ENCODE measurements at places on chromosomes 6 and 20.

- no peak for DNase-seq
These were observed 123.9 kb downstream of the GMPR start for GRCh38 chr6:16362296-16362695.

GRCh38 chr6:119328892-119329793 lies 20.4 kb downstream of the MAN1A1 start:
- DNase-seq = no peak

GRCh38 chr6:39892490-39893129 lies 41.7 kb downstream of the MOCS1 start:
- peak; percentile 42 for DNase-seq

DNA sequence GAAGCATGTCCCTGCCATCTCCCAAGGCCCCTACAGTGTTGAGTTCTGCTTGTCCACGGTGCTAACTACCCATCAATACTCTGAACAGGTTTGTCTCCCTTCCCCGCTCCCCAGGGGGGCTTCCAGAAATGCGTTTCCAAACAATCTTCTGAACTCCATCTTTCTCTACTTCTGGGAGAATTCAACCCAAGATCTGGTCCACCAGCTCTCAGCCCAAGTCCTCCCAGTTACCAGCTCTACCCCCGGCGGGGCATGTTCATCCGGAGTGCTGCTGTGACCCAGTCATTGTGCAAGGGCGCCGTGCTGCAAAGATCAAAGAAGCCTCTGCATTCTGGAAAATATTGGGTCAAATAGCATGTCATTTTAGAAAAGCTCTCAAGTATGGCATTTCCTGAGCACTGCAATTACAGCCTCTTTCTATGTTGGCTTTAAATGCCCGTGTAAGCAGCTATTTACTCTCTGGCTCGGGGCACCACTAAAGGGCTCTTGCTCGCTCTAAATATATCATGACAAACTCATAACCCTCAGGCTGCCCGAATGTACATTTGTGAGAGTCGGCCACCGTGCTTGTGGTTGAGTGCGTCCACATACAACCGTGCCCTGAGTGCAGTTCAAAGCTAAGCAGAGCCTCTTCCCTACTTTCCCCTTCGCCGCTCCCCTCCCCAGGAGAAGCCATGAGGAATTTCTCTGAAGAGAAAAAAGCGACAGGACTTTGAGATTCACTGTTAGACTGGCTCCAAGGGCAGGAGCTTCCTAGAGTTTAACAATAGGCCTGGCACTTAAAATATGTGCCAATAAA lies 71.6 kb downstream of the BANF2 start:
- DNase-seq = no peak

DNA sequence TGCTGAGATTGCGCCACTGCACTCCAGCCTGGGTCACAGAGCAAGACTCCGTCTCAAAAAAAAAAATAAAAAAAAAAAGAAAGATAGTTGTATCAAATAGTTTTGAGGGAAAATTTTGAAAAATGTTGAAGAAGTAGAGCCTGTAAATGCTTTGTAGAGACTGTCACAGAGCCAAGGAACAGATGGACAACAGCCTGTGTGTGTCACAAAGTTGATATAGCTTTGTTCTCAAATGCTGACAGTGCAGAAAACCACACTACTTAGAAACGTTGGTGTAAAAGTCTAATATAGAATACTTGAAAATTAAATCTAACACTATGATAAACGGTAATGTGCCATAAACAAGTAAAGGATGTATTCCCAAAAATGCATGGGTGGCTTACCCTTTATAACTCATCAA lies 25.4 kb downstream of the PTK7 start:
- DNase-seq = no peak

GRCh38 chr6:129133770-129134192 lies 250.8 kb downstream of the LAMA2 start:
- DNase-seq = no peak

DNA sequence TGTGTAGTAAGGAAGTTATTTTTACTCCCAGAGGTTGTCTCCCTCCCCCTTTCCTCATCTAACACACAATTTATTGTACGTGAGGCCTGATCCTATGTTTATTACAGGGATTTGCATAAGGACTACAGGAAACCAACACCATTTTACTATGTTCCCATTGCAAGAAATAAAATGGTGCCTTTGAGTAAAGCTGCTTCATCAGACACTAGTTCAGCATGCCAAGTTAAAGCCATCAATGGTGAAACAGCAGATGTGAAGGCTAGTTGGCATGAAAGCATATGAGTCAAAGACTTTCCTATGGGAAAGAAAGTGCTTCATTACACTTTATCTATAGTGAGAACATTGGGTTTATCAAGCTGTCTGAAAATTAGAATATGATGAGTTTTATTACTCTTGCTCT lies 543.0 kb downstream of the GRIK2 start:
- DNase-seq = no peak

GRCh38 chr6:161596807-161597520 lies 323.1 kb upstream of the AGPAT4 start:
- DNase-seq = no peak

- DNase-seq = no peak
These were observed 20.4 kb downstream of the ELOVL5 start for GRCh38 chr6:53328375-53328774.

DNA sequence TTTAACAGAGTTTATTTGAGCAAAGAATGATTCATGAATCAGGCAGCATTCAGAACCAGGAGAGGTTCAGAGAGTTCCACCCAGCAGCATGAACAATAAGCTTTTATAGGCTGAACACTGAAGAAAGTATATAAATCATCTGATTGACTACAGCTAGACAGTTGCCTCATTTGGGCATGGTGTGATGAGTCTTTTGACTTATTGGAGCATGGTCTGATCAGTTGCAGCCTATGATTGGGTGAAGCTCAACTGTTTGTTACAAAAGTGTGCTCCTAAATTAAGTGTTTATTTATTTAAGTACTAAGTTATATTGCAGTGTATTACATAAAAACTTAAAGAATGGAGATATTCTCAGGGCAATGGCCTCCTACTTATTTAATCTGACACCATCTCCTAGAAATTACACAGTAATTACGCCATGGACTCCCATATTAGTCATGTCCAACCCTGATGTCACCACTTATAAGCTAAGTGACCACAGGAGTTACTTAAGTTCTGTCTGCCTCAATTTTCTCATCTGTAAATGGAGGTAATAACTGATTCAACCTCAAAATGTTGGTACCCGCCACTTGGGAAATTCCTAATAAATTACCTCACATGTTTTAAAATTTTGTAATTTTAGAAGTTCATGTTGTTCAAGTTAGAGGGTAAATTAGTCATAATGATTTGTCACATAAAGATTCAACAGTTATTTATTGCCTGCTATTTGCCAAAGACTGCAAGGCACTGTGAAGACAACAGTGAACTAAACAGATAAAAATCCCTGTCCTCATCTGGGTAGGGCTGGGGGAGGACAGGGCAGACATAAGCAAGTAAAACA lies 15.2 kb upstream of the ROS1 start:
- no peak for DNase-seq

GRCh38 chr6:19824058-19824807 lies 12.9 kb upstream of the ID4 start:
- no peak for DNase-seq

- DNase-seq = no peak
These were observed 179.4 kb downstream of the NRN1 start for GRCh38 chr6:5827056-5827904.

GRCh38 chr20:37650661-37651060 lies 43.2 kb upstream of the CTNNBL1 start:
- no peak for DNase-seq

DNA sequence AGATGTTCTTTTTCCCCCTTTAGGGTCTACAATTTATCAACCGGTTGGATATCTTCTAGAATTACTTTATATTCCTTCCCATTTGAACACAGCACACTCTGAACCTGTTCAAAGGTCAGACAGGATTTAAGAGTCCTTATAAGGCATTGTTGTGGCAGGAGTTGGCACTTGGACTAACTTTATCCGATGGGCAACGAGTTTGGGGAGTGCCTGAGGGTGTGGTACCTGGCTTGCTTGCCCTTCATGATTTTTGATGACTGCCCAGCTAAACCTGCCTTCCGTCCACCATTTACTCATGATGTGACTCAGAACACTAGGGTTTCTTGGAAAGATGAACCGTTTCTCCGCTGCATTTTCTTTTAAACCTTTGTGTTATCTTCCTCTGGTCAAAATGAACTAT lies 285.2 kb downstream of the FOXC1 start:
- DNase-seq = no peak

- no peak for DNase-seq
These were observed 54.9 kb upstream of the NT5E start for GRCh38 chr6:85394853-85395538.

- no peak for DNase-seq
These were observed 4.7 kb downstream of the ECT2L start for GRCh38 chr6:138800377-138801150.

DNA sequence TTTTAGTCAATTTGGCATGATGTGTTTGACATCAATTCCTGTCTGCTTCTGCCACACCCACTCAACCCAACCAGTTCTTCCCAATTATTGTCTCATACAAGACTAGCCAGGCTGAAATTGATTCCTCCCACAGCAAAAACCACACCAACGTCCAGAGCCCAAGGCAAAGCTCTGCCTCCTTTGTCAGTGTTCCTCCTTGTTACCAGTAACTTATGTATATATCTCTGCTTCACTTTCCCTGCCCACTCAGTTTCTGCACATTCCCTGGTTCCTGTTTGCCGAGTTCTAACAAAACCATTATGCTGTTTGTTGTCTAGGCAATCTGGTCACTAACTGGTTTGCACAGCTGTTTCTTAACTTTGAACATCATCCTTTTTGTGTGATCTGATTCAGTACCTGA lies 547.9 kb upstream of the PTCHD4 start:
- DNase-seq = no peak

- DNase-seq = no peak
These were observed 673.1 kb downstream of the HTR1B start for GRCh38 chr6:76790045-76790796.

DNA sequence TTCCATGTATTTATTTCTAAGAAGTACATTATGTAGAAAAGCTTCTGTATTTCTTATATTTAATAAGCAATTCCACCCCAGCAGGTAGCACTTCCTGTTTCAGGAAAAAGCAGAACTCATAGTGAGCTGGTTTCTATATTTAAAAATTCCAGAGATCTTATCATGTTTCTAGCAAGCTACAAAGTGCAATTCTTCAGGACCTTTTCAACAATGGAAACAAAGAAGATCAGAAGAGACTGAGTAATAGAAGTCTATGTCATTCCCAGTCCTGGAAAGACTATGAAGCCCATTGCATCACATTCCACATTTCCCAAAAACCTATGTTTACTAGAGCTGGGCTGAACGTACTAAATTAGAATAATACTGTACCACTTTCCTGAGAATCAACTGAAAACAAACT lies 302.6 kb upstream of the NRSN1 start:
- no peak for DNase-seq

GRCh38 chr6:31383149-31383548 lies 20.2 kb upstream of the MICA start:
- no peak for DNase-seq

- no peak for DNase-seq
These were observed 8.4 kb downstream of the GMDS start for GRCh38 chr6:2237001-2237400.

DNA sequence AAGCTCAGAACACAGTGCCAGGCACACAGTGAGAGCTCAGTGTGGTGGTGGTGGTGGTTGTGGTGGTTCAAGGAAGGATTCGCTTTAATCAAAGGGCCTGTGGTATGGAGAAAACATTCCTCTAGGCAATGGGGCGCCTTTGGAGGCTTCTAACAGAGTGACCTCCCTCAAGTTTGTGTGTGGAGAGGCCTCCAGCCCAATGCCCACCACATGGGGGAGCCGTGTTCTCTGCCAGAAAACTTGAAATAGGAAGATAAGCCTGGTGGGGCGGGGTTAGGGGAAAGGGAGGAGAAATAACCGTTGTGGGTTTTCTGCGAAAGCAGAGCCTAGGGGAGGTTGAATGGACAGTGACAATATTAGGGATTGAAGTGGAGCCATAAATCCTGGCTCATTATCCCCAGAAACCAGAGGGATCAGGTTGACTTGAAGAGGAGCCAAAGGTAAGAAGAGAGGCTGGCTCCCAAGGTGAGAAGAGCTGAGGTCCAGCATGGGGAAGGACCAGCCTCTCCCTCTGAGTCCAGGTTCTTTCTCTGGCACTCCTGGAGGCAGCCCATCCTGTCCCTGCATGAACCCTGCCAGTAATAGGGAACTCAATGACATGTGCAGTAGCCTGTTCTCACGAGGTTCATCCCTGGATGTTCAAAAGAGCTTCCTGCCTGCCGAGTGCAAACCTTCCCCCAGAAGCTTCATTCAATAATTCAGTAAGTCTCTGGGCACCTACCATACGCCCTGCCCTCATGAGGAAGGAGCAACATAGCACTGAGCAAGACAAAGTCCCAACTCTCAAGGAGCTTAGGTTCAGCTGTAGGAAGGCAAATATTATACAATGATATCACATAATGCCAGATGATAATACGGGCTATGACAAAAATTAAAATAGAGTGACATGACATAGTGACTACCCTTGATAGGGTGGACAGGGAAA lies 51.4 kb downstream of the TGM2 start:
- DNase-seq = peak; percentile 72

DNA sequence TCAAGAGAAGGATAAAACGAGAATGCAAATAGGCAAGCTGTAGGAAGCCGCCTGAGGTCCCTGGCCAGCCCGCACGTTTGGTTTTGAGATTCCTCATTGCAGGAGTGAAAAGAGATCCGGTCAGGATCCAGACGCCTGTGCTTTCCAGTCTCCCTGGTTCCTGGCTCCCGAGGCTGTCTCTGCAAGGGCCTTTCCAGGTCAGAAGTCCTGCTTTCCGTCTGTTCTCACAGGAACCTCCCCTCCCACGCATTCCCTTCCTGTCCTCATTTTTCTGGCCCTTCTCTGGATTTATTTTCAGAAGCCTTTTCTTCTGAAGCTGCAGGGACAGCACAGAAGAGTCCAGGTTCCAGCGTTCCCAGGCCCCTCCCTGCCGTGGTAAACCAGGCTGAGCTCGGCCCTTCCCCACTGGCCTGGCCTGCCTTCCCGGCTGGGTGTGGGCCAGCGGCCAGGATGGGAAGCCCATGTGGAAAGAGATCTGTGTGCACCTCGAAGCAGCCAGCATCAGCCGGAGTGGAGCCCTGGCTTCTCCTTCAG lies 54.0 kb downstream of the TMEM242 start:
- DNase-seq = no peak

- no peak for DNase-seq
These were observed 328.8 kb upstream of the BTBD3 start for GRCh38 chr20:11588875-11589274.

DNA sequence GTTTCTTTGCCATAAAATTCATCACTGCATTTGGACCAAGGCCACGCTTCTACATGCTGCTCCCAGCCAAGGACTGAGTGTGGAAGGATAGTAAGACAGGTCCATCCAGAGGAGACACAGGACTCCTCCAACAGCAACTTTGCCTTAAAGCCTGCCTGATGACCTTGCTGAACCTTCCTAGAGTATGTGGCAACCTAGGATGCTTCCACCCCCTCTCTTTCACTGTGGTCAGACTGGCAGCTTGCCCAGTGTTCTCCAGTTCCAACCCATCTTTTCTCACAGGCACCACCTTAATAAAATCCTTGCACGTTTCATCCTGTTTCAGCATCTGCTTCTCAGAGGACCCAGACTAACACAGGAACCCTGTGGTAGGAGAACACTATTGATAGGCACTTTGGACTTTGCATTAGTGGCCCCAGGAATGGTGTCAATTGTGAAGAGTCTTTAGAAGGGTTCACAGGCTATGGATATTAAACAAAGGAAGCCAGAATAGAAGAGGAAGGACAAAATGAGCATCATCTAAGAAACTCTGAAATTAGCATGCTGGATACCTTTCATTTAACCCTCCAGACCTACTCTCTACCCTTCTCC lies 2.4 kb upstream of the PKHD1 start:
- peak; percentile 21 for DNase-seq

Data from hematopoietic multipotent progenitor cell (in vitro differentiated cells).